Heart right ventricle (tissue), 16 donors: ENCODE measurements at places on chromosomes 16 and 17.

DNA sequence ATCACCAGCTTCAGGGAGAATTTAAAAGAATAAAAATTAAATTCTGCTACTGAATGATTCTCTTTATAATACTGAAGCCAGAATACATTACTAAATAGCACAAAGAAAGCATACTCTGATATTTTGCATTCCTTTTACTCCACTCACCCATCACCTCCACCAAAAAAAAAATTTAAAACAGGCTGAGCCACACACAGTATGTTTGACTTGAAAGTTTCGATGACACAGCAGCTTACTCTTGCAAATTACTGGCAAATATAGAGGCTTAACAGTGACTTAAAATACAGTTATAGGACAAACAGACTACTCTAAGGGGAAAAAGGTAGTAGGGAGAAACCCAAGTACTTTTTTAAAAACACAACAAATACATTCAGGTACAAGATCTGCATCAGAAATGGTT, 39.2 kb downstream of the GPATCH8 start:
- H3K4me1 ChIP-seq = peaks cover 16% of the 10 kb centered on the region
- no peak for DNase-seq
- H3K36me3 ChIP-seq = peaks cover 8% of the 10 kb centered on the region
- no peak overlapping the region for H3K4me3 ChIP-seq

- H3K27ac ChIP-seq = no peak overlapping the region
- DNase-seq = no peak
- peaks cover 23% of the 10 kb centered on the region for H3K4me1 ChIP-seq
- H3K36me3 ChIP-seq = peaks cover 19% of the 10 kb centered on the region
- H3K4me3 ChIP-seq = no peak overlapping the region
- H3K27me3 ChIP-seq = no peaks in the 10 kb centered on the region
Measured at GRCh38 chr16:30397776-30398660, 2.8 kb downstream of the ZNF48 start.

DNA sequence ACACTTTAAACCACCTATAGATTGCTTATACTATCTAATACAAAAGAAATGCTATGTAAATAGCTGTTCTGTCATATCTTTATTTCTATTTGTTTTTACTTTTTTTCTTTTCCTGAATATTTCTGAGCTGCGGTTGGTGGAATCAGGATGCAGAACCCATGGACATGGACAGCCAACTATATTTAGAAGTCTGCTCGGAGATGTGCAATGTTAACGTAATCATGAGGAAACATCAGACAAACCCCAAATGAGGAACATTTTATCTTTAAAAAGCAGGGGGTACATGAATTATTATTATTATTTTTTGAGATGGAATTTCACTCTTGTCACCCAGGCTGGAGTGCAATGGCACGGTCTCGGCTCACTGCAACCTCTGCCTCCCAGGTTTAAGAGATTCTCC, 31.4 kb upstream of the GHDC start:
- no peaks in the 10 kb centered on the region for H3K27me3 ChIP-seq
- no peak overlapping the region for H3K4me3 ChIP-seq
- no peak overlapping the region for H3K27ac ChIP-seq
- no peak for DNase-seq
- peaks cover 22% of the 10 kb centered on the region for H3K4me1 ChIP-seq

DNA sequence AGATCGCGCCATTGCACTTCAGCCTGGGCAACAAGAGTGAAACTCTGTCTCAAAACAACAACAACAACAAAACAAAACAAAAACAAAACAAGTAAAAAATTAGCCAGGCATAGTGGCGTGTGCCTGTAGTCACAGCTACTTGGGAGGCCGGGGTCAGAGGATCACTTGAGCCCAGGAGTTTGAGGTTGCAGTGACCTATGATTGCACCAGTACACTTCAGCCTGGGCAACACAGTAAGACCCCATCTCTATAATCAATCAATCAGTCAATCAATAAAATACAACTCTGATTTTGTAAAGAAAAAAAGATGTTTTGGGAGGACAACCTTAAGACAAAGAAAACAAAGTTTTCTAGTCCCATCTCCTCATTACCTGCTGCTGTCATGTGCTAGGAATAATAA, 51.9 kb downstream of the MARCHF10 start:
- H3K4me1 ChIP-seq = peaks cover 8% of the 10 kb centered on the region
- no peak overlapping the region for H3K4me3 ChIP-seq

DNA sequence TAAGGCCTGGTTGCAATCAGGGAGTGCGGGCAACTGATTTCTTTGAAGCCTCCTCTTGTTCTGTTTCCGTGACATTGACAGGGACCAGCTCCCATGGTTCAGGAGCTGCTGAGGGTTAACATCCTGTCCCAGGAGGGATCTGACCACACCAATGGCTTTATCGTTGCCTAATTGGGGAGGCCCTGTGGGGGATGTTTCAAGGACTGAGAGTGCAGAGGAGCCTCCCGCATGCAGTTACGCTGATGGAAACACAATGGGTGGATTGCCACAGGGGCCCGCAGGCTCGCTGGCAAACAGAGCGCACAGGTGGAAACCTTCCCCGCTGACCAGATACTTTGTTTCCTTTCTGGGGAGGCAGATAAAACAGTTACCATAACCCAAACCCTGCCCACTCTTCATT, 23.8 kb upstream of the ABCC1 start:
- H3K27me3 ChIP-seq = no peaks in the 10 kb centered on the region
- no peak overlapping the region for H3K4me3 ChIP-seq
- H3K36me3 ChIP-seq = no peaks in the 10 kb centered on the region
- H3K27ac ChIP-seq = no peak overlapping the region

DNA sequence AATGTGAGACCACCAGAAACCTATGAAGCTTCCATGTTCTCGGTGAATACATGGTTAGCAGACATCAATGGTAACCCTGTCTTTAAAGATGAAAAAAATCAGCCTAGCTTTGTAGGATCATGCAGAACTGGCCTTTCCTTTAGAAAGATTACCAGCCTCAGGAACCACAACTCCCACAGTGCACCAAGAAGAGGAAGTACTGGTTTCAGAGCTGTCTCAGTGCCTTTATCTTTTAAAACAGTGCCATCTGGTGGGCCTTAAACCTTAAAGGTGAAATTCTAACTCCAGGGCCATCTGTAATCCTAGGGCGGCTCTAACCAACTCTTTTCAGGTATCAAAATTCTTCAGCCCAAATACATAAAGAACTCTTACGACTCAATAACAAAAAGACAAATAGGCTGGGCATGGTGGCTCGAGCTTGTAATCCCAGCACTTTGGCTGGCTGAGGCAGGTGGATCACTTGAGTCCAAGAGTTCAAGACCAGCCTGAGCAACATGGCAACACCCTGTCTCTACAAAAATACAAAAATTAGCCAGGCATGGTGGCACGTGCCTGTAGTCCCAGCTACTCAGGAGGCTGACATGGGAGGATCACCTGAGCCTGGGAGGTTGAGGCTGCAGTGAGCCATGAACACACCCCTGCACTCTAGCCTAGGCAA, 5.4 kb downstream of the ATPAF2 start:
- H3K36me3 ChIP-seq = no peaks in the 10 kb centered on the region
- H3K4me3 ChIP-seq = no peak overlapping the region
- H3K27me3 ChIP-seq = no peaks in the 10 kb centered on the region
- peak; percentile 79 for DNase-seq
- no peak overlapping the region for H3K27ac ChIP-seq

DNA sequence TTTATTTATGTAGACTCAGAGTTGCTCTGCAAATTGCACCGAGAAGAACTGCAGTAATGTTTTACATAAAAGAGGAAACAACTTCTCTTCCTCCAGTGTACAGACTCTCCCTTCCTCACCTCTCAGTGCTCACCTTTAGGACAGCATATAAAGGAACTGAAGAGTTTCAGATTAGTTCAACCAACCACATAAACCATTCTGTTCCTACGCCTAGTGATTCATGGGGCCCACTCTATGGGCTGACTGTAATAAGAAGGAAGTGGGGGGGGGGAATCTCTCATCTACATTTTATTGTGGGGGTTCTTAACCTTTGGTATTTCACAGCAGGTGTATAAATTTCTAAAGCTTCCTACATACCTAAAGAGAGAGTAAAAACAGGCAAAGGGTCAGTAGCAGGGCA, 18.3 kb downstream of the ZSWIM7 start:
- H3K27ac ChIP-seq = no peak overlapping the region
- H3K4me3 ChIP-seq = no peak overlapping the region
- peaks cover 89% of the 10 kb centered on the region for H3K36me3 ChIP-seq
- DNase-seq = no peak
- no peaks in the 10 kb centered on the region for H3K27me3 ChIP-seq
- peaks cover 5% of the 10 kb centered on the region for H3K4me1 ChIP-seq

GRCh38 chr16:72224260-72224768, 52.4 kb upstream of the PMFBP1 start:
- no peaks in the 10 kb centered on the region for H3K36me3 ChIP-seq
- no peak for DNase-seq
- H3K27ac ChIP-seq = no peak overlapping the region
- no peaks in the 10 kb centered on the region for H3K4me1 ChIP-seq
- H3K27me3 ChIP-seq = no peaks in the 10 kb centered on the region
- no peak overlapping the region for H3K4me3 ChIP-seq

DNA sequence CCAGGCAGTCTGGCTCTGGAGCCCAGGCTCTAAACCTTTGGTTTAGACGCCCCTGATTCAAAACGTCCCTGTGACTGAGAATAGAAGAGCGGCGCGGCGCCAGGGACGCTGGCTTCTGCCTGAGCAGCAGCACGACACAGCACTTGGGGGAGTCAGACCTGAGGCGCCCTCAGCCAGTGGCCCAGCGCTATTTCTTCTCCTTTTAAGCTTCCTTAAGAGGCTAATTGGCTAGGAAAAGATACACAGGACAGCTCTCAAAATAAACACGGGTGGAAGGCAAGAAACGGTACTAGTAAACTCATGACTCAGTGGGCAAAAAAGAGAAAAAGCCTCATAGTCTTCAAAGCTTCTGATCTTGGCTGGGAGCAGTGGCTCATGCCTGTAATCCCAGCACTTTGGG, 34.9 kb downstream of the GTF3C1 start:
- H3K4me1 ChIP-seq = no peaks in the 10 kb centered on the region
- H3K4me3 ChIP-seq = no peak overlapping the region
- DNase-seq = peak; percentile 67
- H3K27ac ChIP-seq = peak overlapping the region; percentile 80

GRCh38 chr16:57621521-57622271, 6.7 kb upstream of the ADGRG1 start:
- no peak overlapping the region for H3K4me3 ChIP-seq
- no peaks in the 10 kb centered on the region for H3K36me3 ChIP-seq
- H3K4me1 ChIP-seq = peaks cover 8% of the 10 kb centered on the region
- no peak overlapping the region for H3K27ac ChIP-seq
- DNase-seq = no peak

GRCh38 chr16:88538366-88539060, 31.7 kb upstream of the ZC3H18 start:
- peaks cover 5% of the 10 kb centered on the region for H3K4me1 ChIP-seq
- peaks cover 38% of the 10 kb centered on the region for H3K27me3 ChIP-seq

GRCh38 chr16:5321930-5322329, 224.3 kb upstream of the EEF2KMT start:
- no peaks in the 10 kb centered on the region for H3K36me3 ChIP-seq
- no peaks in the 10 kb centered on the region for H3K4me1 ChIP-seq
- DNase-seq = no peak
- no peak overlapping the region for H3K4me3 ChIP-seq

GRCh38 chr16:11398851-11399250, 53.6 kb downstream of the RMI2 start:
- no peak overlapping the region for H3K4me3 ChIP-seq
- no peaks in the 10 kb centered on the region for H3K27me3 ChIP-seq
- DNase-seq = no peak

- no peaks in the 10 kb centered on the region for H3K27me3 ChIP-seq
- H3K36me3 ChIP-seq = peaks cover 14% of the 10 kb centered on the region
- H3K27ac ChIP-seq = peak overlapping the region; percentile 100
- peaks cover 49% of the 10 kb centered on the region for H3K4me1 ChIP-seq
- peak overlapping the region; percentile 90 for H3K4me3 ChIP-seq
Measured at GRCh38 chr17:7835814-7836595, 2.0 kb downstream of the KDM6B start.

GRCh38 chr16:66720766-66721165, 24.2 kb upstream of the CMTM4 start:
- no peak overlapping the region for H3K4me3 ChIP-seq
- no peak for DNase-seq
- H3K36me3 ChIP-seq = peaks cover 32% of the 10 kb centered on the region
- H3K27me3 ChIP-seq = no peaks in the 10 kb centered on the region

GRCh38 chr16:68411086-68411485, 37.2 kb downstream of the SMPD3 start:
- H3K36me3 ChIP-seq = no peaks in the 10 kb centered on the region
- no peak for DNase-seq
- H3K27me3 ChIP-seq = peaks cover 6% of the 10 kb centered on the region

GRCh38 chr16:57612494-57612893, 15.9 kb upstream of the ADGRG1 start:
- no peak overlapping the region for H3K27ac ChIP-seq
- no peaks in the 10 kb centered on the region for H3K36me3 ChIP-seq
- no peaks in the 10 kb centered on the region for H3K27me3 ChIP-seq
- no peak for DNase-seq
- no peak overlapping the region for H3K4me3 ChIP-seq
- H3K4me1 ChIP-seq = peaks cover 13% of the 10 kb centered on the region

GRCh38 chr17:5413682-5414081, 5.8 kb downstream of the NUP88 start:
- H3K4me3 ChIP-seq = no peak overlapping the region
- no peak overlapping the region for H3K27ac ChIP-seq
- peaks cover 22% of the 10 kb centered on the region for H3K4me1 ChIP-seq
- no peak for DNase-seq
- peaks cover 93% of the 10 kb centered on the region for H3K36me3 ChIP-seq
- H3K27me3 ChIP-seq = no peaks in the 10 kb centered on the region

GRCh38 chr17:57537524-57538410, 207.3 kb downstream of the CCDC182 start:
- H3K27me3 ChIP-seq = no peaks in the 10 kb centered on the region
- H3K27ac ChIP-seq = peak overlapping the region; percentile 71
- H3K36me3 ChIP-seq = no peaks in the 10 kb centered on the region

DNA sequence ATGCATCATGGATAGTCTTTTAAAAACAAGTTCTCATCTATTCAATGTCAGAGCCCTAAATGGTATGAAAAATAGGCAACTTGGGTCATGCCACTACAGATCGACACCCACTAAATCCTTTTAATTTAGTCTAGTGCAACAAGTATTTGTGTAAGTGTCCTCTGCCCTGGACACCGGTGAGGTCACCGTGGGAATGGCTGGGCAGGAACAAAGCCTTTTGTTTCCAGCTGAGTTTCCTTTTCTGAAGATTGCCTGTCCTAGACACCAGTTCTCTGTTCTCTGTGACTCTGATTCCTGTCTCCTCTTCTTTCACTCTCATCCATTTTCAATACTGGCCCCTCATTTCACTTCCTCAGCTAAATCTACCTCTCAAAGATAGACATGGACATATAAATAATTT, 446.5 kb downstream of the MAF start:
- H3K4me3 ChIP-seq = no peak overlapping the region
- no peaks in the 10 kb centered on the region for H3K36me3 ChIP-seq
- H3K27me3 ChIP-seq = no peaks in the 10 kb centered on the region
- H3K27ac ChIP-seq = no peak overlapping the region
- DNase-seq = no peak

GRCh38 chr16:84836967-84837366, 17.2 kb downstream of the CRISPLD2 start:
- H3K4me3 ChIP-seq = no peak overlapping the region
- H3K36me3 ChIP-seq = no peaks in the 10 kb centered on the region
- no peak for DNase-seq
- H3K27me3 ChIP-seq = no peaks in the 10 kb centered on the region
